GM23248 (cell line): ENCODE measurements at places on chromosomes 4 and X. TPM values are rescaled to one million over a fixed set of nuclear protein-coding genes. Genes with fewer than 3 reads are reported as not detected.

DNA sequence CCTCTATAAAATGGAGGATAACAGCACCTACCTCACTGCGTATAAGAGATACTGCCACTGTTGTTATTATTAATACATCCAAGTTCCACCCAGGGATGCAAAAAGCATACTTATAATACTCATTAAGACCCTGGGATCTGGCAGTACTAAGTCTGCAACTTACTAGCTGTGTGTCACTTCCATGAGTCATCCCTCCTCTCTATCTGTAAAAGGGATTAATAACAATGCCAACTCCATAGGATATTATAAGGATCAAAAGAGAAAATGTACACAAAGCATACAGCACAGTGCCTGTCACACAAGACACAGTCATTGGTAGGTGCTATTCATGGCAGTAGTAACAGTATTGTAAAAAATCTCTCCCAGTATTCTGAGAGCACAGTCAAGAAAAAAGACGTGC, 216.7 kb downstream of the HS6ST2 start:
- peak; percentile 6 for DNase-seq

GRCh38 chr4:74397748-74398426, 32.9 kb downstream of the EREG start:
- DNase-seq: peak; percentile 16

DNA sequence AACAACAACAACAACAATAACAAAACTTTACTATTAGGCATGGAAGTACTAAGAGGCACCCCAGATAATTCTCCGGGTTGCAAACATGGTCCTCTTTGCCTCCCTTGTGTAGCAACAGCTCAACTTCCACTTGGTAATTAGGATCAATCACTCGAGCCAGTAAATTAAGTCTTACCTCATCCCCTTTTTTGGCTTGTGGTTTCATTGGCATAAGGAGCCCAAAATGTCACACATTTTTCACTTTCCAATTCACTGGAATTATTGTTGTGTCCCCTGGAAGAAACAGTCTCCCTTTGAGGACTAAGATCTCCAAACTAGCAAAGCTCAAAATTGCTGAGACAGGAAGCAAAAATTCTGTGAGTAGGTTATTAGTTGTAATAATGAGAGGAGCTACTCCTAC, 49.2 kb upstream of the HSD17B10 start:
- DNase-seq: peak; percentile 8

GRCh38 chr4:84159762-84160161, 339.3 kb downstream of the NKX6-1 start:
- DNase-seq: peak; percentile 4

DNA sequence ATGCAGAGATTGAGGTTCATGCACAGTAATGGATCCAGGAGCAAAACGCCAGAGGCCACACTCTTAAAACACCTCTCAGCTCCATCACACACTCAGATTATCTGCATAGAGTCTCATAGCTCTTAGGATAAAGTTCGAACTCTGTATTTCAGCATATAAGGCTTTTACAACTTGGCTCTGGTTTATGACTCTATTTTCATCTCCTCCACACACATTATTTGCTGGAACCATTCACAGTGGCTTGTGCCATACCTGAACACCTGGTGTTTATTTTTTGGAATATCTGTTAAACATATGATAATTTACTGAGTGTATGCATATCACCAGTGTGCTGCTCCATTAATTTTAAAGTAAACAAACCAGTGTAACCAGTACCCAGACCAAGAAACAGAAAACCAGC, 27.2 kb downstream of the RASL11B start:
- DNase-seq: no peak

- peak; percentile 42 for DNase-seq
Measured at GRCh38 chr4:55386073-55386472, 9.7 kb upstream of the TMEM165 start.

The CXXC4 gene
- total RNA-seq: not detected in 2 replicates

The FAM13A gene
- 6.6 and 7.8 TPM in 2 replicates for total RNA-seq

The UPF3B gene
- total RNA-seq: 3.1 and 3.3 TPM in 2 replicates
